ENCODE measurements at places on chromosomes 16 and 17. TPM values are rescaled to one million over a fixed set of nuclear protein-coding genes. Genes with fewer than 3 reads are reported as not detected.
A peak's percentile ranks its signal among the peaks of the same experiment; 100 is the strongest.

DNA sequence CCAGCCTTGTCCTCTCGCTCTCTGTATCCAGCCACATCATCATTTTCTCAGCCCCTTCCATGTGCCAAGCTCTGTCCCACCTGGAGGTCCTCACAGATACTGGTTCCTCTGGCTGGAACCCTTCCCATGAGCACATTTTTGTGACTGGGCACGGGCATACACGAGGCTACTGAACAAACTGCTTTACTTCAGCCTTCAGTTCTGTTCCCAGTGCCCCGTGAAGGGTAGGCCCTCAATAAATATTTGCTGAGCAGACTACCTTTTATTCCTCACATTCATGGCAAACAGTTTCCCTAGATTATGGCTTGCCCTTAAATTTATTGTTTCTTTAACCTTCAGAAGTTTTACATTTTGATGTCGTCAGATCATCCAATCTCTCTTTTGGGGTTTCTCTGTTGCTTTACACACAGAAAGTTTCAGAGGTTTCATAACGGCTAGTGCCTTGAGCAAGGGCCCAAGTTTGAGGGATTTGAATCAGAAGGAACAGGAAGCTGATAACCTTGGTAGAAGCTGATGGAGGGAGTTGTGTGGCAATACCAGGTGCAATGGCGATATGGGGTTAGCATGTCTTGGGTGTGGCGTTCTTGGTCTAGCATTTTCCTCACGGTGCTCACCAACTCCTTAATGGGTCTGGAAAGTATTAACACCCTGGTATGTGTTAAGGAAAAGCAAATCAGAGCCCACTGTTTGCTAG, 27.8 kb downstream of the TMEM92 start:
- H3K4me3 ChIP-seq: no peak overlapping the region
- no peak for DNase-seq
- no peaks in the 10 kb centered on the region for H3K36me3 ChIP-seq
- H3K4me1 ChIP-seq: peaks cover 3% of the 10 kb centered on the region

- H3K27me3 ChIP-seq: no peaks in the 10 kb centered on the region
- DNase-seq: no peak
- no peak overlapping the region for H3K27ac ChIP-seq
- no peak overlapping the region for H3K4me3 ChIP-seq
Observed at GRCh38 chr17:83056583-83057396, 22.6 kb upstream of the METRNL start.

TMEM114 gene
- total RNA-seq: not detected

DNA sequence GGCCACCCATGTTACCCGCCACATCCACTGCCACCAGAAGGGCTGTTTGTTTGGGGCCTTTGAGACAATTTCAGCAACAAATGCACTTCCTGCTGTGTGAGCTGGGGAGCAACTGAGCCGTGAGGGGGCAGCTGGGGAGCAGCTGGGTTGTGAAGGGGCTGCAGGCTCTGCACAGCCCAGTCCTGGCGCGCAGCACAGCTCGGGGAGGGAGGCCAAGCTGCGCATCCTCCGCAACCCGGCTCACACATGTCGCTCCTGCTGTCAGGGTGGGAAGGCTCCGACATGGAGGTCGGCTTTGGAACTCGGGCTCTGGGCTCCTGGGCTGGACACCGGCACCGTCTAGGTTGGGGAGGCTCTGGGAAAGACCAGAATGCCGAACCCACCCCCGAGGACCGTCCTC, 53.6 kb downstream of the CBFA2T3 start:
- no peak overlapping the region for H3K27ac ChIP-seq
- no peak for DNase-seq
- peaks cover 1% of the 10 kb centered on the region for H3K27me3 ChIP-seq
- H3K4me3 ChIP-seq: no peak overlapping the region
- peaks cover 8% of the 10 kb centered on the region for H3K4me1 ChIP-seq

CCL1 gene
- total RNA-seq: not detected

DNA sequence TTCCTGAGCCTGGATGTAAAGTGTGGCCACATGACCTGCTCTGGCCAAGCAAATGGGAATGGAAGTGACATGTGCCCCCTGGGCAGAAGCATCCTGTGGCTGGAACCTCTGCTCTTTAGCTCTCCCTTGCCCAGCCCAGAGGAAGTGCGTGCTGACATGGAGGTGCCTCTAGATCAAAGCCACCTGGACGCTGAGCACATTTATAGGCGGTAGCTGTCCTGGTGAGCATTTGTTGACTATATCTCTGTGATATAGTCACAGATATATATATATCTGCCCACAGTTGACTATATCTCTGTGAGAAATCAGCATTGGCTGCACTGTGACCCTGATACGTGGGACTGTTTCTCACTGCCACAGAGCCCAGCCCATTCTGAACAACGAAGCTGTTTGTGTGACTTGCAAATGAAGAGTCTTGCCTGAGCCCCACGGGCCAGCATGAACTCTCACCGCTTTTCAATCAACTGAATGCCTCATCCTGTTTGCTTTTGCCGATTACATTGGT, 118.8 kb downstream of the C16orf95 start:
- H3K4me1 ChIP-seq: no peaks in the 10 kb centered on the region
- no peaks in the 10 kb centered on the region for H3K36me3 ChIP-seq
- no peak overlapping the region for H3K27ac ChIP-seq
- no peak overlapping the region for H3K4me3 ChIP-seq
- peaks cover 10% of the 10 kb centered on the region for H3K27me3 ChIP-seq

DNA sequence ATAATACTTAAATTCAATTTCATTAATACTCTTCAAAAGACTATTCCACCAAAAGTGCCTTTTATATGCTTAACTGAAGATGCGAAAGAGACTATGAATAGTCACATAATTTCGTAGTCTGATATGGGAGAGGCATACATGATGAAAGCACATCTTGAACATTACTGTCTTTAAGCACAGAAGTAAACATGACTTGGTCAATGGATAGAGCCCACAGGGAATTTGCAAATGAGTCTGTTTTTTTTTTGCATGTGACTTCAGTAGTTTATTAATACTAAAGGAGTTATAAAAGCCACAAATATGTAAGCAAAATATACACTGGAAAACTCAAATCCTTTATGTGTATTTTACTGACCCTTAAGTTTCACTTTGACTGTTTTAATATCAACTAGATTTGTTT, 15.9 kb downstream of the ADPRM start:
- no peaks in the 10 kb centered on the region for H3K27me3 ChIP-seq
- peaks cover 17% of the 10 kb centered on the region for H3K4me1 ChIP-seq
- H3K4me3 ChIP-seq: no peak overlapping the region
- H3K36me3 ChIP-seq: peaks cover 46% of the 10 kb centered on the region
- H3K27ac ChIP-seq: no peak overlapping the region

DNA sequence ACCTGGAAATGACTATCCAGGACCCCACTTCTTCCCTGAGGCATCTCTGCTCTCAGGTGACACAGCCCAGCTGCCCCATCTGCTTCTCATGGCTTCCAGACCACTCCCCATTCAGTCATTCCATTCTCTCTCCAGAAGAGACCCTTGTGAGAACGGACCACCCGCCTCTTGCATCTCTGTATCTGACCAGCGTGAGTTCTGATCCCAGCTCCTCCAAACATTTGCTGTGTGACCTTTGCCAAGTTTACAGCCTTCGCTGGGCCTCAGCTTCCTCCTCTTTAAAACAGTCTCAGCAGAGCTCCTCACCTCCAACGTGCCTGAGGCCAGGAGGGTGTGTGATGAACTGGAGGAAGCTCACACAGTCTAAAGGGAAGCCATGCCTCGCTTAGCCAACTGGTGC, 39.6 kb downstream of the C16orf82 start:
- no peak for DNase-seq
- H3K27ac ChIP-seq: no peak overlapping the region
- H3K4me1 ChIP-seq: peaks cover 2% of the 10 kb centered on the region

PLEKHH3 gene
- total RNA-seq: 0.29 TPM

DNA sequence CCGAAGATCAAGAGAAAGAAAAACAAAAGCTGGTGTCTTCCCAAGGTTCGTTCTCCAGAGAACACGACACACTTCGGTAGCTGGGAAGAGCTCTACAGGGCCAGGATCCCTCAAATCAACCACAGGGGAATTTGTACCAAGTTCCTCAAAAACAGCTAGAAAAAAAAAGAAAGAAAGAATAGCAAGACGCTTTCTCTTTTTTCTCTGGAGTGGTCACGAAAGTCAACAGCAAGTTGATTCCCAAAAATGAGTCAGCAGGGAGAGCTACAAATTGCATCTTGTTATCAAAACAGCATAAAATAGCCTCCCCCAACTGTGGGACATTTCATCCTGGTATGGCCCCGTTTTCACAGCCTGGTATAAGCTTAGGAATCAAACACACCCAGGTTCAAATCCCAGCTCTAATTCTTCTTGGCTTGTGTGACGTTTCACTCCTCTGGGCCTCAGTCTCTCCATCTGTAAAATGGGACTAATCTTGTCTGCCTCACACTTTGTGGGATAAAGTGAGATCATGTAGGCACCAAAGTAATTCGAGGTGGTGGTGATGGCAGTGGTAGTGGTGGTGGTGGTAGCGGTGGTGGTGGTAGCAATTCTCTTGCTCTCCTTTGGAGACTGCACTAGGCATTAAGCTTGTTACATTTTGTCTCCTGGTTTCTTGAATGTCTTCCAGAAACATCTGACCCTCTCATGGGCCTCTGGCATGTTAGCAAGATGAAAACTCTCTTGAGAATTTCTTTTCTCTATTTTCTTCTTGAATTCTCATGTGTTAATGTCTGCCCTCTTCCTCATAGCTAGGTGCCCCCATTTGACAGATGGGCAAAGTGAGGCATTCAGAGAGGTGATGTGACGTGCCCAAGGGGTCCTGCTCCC, 988 bp upstream of the IL21R start:
- H3K27me3 ChIP-seq: no peaks in the 10 kb centered on the region
- H3K36me3 ChIP-seq: peaks cover 38% of the 10 kb centered on the region
- peak overlapping the region; percentile 91 for H3K27ac ChIP-seq
- DNase-seq: no peak
- H3K4me3 ChIP-seq: peak overlapping the region; percentile 99
- H3K4me1 ChIP-seq: peaks cover 28% of the 10 kb centered on the region

- no peak for DNase-seq
- no peaks in the 10 kb centered on the region for H3K36me3 ChIP-seq
- no peak overlapping the region for H3K27ac ChIP-seq
- no peaks in the 10 kb centered on the region for H3K4me1 ChIP-seq
- no peaks in the 10 kb centered on the region for H3K27me3 ChIP-seq
Observed at GRCh38 chr17:59315866-59316265, 15.6 kb upstream of the YPEL2 start.

FBXW10 gene
- total RNA-seq: not detected

DNA sequence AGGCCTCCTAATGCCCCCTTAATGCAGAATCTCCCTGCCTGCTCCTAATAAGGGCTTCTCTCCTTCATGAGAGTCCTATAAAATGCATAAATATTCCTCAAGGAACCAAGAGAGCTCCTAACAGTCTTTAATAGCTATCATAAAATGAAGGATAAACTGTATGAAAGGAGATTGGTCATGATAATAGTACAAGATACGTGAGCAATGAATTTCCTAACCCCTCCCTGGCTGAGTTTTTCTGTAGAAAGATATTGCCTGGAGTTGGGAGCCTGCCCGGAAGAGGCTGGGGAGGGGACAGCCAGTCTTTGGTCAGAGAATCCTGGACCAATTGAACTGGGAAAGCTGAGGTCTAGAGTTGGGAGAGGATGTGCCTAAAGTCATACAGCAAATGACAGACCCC, 321.9 kb upstream of the CDH5 start:
- no peak overlapping the region for H3K4me3 ChIP-seq
- no peaks in the 10 kb centered on the region for H3K4me1 ChIP-seq
- DNase-seq: no peak
- H3K27me3 ChIP-seq: peaks cover 5% of the 10 kb centered on the region
- no peaks in the 10 kb centered on the region for H3K36me3 ChIP-seq

DNA sequence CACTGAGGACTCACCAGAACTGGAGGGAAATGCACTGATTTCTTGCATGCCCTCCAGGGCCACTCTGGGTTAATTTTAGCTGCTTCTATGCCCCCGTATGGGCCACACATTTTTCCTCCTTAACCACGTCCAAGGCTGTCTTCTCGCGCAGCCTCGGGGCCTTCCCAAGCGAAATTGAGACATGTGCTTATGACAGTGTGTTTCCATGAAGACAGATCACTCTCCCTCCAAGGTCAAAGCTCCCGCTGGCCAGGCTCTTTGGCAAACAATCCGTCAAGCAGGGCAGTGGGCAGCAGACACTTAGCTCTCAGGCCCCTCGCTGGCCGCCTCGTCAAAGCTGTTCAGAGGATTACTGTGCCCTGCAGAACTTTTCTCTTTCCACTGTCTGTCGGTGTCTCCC, 243.0 kb upstream of the N4BP1 start:
- H3K36me3 ChIP-seq: no peaks in the 10 kb centered on the region
- DNase-seq: no peak
- no peaks in the 10 kb centered on the region for H3K4me1 ChIP-seq
- no peak overlapping the region for H3K4me3 ChIP-seq
- H3K27ac ChIP-seq: no peak overlapping the region
